Stimulated activated CD8-positive, alpha-beta memory T cell treated with anti-CD3 and anti-CD28 coated beads, Interleukin-4, amount 100 ng/mL, for 1 hour (primary cell): ENCODE measurements at places on chromosomes 3 and 15.

DNA sequence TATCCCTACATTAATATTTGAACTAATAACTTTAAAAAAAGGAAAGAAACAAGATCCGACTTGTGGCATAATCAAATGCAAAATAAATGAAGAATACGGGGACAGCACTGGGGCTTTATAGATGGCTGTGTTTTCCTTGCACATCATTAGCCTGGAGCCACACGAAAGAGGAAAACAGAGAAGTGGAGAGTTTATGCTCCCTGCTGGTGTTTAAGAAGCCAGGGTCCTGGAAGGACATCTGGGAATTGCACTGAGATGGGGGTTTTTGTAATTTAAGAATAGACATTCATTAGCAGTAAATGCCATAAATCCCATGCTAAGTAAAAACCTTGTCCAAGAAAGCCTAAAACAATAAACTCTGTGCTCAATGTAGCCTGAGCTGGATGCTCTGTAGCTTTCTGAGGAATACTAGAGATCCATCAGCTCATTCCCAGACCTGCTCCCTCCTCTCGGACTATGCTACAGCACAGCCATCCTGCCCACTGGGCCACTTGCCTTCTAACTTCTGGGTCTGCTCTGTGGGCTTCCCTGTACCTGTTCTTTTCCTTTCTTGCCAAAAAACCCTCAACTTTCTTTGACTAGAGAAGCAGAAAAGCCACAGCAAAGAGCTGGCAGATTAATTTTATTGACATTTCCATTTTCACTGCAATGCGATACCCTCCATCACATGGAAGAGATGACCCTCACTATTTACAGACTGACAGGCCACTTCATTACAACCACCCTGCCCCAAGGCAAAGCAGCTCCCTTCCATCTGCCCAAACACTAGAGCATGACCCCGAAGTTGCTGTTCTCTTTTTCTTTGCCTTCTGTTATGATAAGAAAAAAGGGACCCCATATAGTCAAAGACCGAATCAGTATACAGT lies 62.3 kb downstream of the MEIS2 start:
- no peak for DNase-seq

GRCh38 chr15:63972801-63973200 lies 73.5 kb downstream of the DAPK2 start:
- DNase-seq, result no peak

DNA sequence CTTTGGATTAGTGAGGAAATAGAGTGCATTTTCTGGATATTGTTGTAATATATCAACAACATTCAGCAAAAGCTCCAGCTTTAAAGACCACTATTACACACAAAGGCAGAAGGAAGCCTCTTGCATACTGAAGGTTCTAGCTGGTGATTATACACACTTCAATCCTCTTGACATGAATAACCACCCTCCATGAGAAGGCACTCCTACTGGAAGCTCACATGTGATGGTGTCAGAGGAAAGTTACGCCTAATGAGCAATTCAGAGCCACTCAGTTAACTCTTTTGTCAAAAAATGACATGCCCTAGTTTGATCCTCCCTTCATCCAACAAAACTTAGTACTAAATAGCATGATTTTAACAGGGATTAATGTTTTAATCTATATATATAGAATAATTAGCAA lies 124.6 kb upstream of the LYSMD4 start:
- DNase-seq, result no peak

GRCh38 chr15:65286704-65287519 lies at the start of gene PARP16:
Gene PARP16 (minus strand): TSS chr15:65286883. CDS start chr15:65286426, 457 bp downstream.
- DNase-seq, result peak; percentile 85

GRCh38 chr15:23912191-23912590 lies 225.1 kb upstream of the NDN start:
- no peak for DNase-seq

DNA sequence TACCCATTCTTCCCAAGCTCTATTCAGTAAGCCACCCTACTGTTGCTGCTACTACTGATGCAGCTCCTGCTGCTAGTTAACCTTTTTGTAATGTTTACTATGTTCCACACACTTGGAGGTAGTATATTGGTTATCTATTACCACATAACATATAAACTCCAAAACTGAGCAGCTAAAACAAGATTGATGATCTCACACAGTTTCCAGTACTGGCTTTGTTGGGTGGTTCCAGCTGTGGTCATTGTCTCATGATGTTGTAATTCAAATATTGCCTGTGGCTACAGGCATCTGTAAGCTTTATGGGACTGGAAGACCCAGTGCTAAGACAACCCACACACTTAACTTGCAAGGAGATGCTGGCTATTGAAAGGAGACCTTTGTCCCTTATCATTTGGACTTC lies 556.2 kb upstream of the SUCLG2 start:
- DNase-seq, result no peak

GRCh38 chr3:72154391-72155335 lies 369.7 kb upstream of the PROK2 start:
- no peak for DNase-seq
